ENCODE measurements at places on chromosomes 5 and 9.

- no peak for DNase-seq
These were observed 445.2 kb upstream of the GRAMD2B start for GRCh38 chr5:125978015-125978414.

DNA sequence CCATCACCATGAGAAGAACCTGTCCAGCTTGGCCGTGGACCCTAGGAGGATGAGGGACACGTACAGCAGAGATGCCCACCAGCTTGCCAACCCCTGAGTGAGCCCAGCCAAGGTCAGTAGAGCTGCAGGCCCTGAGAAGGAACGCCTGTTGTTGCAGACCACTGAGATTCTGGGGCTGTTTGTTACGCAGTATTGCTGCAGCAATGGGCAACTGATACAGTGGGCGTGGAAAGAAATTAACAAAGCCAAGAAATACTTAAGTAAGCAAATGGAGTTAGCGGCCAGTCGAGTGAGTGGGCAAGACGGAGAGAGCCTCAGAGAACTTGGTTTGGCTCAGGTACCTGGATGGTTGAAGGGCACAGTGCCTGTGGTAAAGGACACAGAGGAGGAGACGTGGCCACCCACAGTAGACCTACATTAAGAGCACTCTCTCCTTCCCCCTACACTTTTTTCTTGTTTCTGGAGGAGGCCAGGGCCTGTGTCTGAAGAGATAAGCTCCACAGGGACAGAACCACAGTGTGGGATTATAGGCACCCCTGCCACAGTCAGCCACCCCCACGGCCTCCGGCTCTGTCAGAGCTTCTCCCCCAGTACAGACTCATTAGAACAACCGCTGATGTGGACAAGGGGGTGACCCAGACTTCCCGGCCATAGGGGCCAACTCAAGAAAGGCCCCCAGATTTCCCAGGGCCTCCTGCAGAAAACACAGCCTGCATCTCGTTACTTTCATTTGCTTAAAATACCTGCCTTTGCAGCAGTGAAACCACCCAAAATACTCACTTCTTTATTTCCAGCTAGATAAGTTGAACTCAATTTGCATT lies 40.1 kb upstream of the GRHPR start:
- no peak for DNase-seq

GRCh38 chr9:136004712-136005111 lies 43.5 kb upstream of the UBAC1 start:
- no peak for DNase-seq

GRCh38 chr9:136015656-136016571 lies 54.7 kb upstream of the UBAC1 start:
- DNase-seq, result no peak

GRCh38 chr9:96318921-96319565 lies 17.1 kb upstream of the HSD17B3 start:
- no peak for DNase-seq
